ENCODE measurements at places on chromosomes 7 and 10.

GRCh38 chr10:124704428-124705380 lies 39.5 kb downstream of the FAM53B start:
- DNase-seq = no peak

DNA sequence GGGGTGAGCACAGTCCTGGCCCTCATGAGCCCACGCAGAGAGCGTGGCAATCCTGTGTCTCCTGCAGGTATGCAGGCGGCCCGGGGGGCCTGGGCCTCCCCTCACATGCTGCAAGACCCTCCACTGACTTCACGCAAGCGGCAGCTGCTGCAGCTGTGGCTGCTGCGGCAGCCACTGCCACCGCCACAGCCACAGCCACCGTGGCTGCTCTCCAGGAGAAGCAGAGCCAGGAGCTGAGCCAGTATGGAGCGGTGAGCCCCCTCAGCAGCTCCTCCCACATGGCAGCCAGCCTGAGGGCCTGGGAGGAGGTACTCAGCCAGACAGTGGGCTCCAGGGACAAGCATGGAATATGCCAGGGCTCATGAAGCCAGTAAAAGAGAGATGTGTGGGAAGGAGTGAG lies 8.7 kb downstream of the ZMIZ2 start:
- DNase-seq = no peak

DNA sequence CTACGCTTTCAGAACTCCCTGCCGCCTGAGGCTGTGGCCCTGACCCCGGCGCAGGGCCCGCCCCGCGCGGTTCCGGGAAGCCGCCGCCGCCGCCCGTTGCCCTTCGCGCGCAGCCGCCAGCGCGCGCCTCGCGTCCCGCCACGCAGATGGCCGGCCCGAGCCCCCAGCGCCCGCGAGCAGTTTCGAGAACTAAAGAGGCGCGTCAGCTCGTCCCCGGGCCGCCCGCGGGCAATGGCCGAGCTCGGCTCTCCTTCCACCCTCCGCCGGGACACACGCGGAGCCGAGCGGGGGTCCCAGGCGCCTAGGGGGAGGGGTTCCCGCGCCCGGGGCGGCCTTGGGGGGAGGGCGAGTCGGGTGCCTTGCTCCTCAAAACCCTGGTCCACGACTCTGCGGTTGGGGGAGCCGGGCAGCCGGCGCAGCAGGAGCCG lies 1.8 kb downstream of the HNRNPF start:
- DNase-seq = no peak

GRCh38 chr10:131762789-131763696 lies 137.8 kb upstream of the PPP2R2D start:
- no peak for DNase-seq

GRCh38 chr7:96327429-96327828 lies 5.5 kb upstream of the SLC25A13 start:
- no peak for DNase-seq

DNA sequence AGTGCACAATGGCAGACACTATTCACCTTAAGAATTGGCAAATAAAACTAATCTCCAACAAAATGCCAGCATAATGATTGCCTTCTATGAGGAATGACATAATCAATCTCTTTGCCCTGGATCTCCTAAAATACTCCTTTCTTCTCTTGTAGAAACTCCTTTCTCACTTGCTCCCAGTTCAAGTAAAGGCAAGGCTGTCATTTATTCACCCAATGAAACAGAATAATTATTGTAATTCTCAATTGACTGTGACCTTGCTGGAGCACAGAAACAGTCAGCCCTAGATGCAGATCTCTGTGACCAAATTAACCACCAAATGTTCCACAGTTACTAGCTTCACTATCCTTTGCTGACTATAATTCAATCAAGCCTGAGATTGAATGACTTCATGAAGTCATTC lies 99.3 kb downstream of the SEMA3C start:
- DNase-seq = no peak

DNA sequence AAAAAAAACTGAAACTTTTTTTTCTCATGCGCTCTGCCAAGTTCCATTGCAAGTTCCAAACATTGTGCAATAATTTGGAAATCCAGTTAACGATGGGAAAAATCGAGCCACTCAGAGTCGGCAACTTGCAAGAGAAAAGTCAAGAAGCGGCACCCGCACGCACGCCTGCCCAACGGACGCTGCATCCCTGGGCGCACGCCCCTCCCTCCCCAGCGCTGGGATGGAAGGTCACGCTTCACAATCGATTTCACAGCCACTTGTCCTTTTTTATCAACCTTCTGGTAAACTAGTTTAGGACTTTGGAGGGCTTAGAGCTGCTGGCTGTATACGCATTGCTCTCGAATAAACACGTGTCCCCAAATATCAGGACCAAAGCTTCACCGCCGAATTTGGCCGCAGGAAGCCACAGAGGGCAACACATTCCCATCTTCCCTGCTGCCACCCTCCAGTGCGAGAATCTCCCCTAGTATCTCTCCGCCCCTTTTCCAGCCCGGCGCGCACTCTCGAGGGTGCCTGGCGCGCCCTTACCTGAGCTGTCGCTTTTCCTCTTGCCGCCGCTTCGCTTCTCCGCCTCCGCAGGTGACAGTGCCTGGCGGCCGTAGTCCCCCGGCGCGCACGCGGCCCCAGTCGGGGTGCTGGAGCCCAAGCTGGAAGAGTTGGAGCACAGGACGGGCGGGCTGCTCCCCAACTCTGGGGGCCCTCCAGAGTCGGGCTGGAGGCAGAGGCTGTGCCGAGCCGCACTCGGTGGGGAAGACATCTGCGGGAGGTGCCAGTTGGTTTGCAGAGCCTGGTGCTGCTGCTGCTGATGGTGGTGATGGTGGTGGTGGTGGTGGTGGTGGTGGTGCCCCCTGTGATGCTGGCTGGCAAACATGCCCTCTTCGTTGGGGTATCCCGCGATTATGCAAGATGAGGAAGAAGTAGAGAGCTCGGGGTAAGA lies 857 bp downstream of the MEOX2 start:
- no peak for DNase-seq

GRCh38 chr10:130493446-130494145 lies 357.4 kb downstream of the GLRX3 start:
- no peak for DNase-seq
